ENCODE measurements at places on chromosomes 4 and X.

- no peak for DNase-seq
Observed at GRCh38 chrX:13741695-13742094, 7.1 kb downstream of the OFD1 start.

DNA sequence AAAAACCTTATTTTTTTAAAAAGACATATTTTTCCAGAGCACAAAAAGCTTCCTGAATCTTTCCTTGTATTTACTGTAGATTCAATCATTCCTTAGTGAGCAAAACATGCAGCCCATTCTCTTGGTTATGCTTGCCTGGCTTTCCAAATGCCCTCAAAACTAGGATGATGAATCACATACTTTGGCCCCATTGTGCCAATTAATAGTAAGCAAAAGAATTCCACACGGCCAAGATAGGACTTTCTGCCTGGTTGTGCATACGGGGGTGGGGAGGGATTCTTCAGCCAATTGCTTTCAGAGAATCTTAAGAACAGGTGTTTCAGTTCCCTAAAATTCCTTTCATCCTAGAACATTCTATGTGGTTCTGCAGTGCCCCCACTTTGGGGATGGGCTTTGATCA is 7.0 kb downstream of the RAI2 start:
- no peak for DNase-seq

DNA sequence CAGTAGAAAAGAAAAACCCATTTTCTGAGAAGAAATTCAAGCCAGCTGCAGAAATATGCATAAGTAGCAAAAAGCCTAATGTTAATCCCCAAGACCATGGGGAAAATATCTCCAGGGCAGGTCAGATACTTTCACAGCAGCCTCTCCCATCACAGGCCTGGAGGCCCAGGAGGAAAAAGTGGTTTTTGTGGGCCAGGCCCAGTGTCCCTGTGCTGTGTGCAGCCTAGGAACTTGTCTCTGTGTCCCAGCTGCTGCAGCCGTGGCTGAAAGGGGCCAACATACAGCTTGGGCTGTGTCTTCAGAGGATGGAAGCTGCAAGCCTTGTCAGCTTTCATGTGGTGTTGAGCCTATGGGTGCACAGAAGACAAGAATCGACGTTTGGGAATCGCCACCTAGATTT is 581.0 kb downstream of the C4orf33 start:
- no peak for DNase-seq

DNA sequence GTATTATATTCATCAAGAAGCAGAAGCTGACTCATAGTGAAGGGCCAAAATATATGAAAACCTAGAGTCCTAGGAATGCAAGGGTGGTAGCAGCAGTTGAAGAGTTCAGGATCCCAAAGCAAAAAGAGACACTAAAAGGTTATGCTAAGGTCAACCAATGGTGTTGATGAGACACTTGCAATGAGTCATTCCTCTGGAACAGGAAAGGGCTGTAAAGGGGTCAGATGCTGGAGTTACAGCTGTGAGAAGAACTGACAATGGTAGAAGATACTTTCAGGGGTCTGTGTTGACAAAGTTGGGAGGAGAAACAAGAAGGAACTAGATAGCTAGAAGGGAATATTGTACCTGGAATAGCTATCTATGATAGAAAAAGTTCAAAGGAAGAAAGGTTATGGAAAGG is 47.5 kb downstream of the ZGRF1 start:
- DNase-seq, result no peak

- peak; percentile 65 for DNase-seq
Observed at GRCh38 chr4:10806953-10807645, 122.5 kb upstream of the CLNK start.

- no peak for DNase-seq
Observed at GRCh38 chr4:162499478-162499877, 335.7 kb upstream of the FSTL5 start.

GRCh38 chr4:177771645-177772044 is 329.4 kb upstream of the AGA start:
- no peak for DNase-seq

DNA sequence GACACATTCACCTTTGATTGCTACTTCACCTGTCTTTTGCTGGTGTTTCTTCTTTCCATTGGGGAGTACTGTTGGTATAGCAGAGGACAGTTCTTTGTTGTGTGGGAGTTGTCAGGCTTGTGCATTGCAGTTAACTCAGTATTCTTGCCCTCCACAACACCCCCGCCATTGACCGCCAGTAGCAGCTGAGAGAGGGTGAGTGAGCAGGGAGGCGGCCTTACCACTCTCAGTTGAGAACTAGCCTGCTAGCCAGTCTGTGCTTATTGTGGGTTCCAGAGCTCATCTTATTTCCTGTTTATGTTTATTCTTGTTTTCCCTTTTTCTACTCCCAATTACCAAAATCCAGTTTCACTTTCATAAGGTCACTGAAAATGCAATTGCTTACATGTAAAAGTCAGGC is 52.2 kb downstream of the STIM2 start:
- no peak for DNase-seq

DNA sequence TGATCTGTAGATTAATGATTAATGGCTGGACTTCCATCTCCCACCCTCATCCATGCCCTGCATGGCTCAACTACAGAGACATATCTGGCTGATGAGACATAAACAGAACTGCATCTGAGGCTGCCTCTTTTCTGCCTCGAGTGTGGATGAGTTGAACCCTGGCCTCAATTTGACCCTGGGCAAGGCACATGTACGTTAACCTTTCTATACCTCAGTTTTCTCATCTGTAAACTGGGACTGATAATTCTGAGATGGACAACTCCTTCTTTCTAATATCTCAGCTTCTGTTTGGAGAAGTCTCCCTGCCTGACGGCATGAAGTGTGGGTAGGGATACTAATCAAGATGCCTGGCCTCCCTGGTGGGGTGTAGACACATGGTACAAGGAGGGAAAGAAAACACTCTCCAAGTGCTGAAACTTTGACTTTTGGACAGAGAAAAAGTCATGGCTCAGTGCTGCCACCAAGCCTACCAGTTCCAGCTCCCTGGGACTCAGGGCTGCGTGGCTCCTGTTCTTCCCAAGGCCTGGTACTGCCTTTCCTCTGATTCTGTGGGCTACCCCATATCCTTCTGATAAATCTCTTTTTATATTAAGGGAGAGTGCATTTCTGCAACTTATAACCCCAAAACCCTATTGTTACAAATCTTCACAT is 64.4 kb downstream of the HAUS3 start:
- no peak for DNase-seq

GRCh38 chrX:87236830-87237440 is 280.7 kb upstream of the KLHL4 start:
- peak; percentile 52 for DNase-seq

GRCh38 chrX:18691431-18691830 is 16.0 kb upstream of the PPEF1 start:
- no peak for DNase-seq

GRCh38 chrX:63327788-63328187 is 23.3 kb downstream of the SPIN4 start:
- no peak for DNase-seq

DNA sequence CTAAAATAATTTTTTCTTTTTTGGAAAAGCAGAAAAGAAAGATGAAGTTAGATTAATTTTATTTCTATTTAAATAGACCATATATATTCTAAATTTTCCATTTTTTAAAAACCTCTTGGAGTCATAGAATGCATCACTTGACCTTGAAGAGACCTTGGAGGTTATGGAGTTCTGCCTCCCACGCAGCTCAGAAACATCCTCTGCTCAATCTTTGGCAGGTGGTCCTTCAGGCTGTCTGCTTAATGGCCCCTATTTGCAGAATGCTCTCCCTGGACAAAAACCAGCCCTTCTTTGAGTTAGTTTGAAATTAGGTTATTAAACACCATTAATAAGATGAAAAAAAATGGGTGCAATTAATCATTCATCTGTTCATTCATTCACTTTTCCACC is 194.1 kb upstream of the TLL1 start:
- no peak for DNase-seq

GRCh38 chrX:119488749-119489148 is 20.5 kb downstream of the SLC25A5 start:
- DNase-seq, result peak; percentile 59

GRCh38 chrX:82412858-82413257 is 1095.2 kb upstream of the POU3F4 start:
- DNase-seq, result no peak

- peak; percentile 68 for DNase-seq
Observed at GRCh38 chrX:119512146-119512800, 44.0 kb downstream of the SLC25A5 start.

- no peak for DNase-seq
Observed at GRCh38 chr4:51997647-51998046, 22.5 kb downstream of the LRRC66 start.
